ENCODE measurements at places on chromosomes 6 and 20. TPM values are rescaled to one million over a fixed set of nuclear protein-coding genes. Genes with fewer than 3 reads are reported as not detected.

DNA sequence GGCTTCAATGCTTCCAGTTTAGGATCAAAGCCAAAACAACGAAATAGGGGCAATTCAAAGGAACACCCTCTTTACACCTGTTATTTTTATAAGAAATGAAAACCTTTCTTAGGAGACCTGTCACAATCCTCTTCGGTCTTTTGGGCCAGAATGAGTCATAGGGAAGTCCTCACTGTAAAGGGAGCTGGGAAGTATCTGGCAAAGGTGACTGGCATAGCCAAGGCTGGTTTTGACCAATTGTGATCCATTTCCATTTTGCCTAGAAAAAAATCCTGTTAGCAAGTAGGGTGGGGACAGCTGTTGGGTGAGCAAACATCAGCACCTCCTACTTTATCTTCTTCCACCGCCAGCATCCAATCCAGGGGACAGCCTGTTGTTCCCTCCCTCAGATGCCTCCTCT is 343.2 kb upstream of the SULF2 start:
- DNase-seq, result no peak

DNA sequence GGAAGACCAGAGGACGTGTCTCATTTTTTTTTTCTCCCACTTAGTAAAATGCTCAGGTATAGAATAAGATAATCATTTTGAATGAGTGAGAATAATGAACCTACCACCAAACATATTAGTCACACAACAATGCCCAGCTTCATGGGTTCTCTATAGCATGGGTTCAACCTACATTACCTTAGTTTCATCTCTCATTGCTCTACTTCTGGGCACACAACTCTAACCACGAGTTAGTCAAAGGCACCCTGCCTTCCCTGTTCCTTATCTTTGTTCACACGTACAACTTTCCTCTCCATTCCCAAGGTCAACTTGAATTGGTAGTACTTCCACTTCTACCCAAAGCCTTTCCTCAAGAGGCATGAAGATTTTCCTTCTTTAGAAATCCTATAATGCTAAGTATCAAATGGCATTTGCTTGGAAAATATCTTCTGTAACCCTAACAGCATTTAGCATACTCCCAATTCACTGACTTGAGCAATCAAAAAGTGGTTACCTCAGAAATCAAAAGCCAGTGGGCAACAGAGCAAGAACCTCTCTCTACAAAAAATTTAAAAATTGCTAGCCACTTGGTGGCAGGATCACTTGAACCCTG is 20.9 kb downstream of the DEK start:
- no peak for DNase-seq

DNA sequence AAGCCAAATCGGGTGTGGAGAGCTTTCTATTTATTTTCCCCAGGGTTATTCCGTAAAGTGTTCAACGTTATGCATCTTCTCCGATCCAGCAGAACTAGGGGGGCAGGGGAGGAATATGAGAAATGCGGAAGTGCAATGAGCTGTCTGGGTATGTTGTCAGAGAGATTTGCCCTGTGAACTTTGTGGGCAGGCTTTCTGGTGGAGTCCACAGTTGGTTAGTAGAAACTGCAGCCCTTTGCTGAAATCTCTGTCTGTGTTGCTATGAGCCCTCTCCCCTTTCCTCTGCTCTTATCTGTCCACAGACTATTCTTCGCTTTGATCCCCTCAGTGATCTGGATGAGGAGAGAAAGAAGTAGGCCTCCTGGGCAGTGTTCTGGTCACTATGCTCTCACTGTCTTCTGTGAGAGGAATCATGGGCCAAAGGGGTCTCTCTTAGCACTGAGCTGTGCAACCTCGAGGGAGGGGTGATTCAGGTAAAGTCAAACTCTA is 158.9 kb upstream of the FUT9 start:
- no peak for DNase-seq

- no peak for DNase-seq
Observed at GRCh38 chr6:37033255-37033654, 27.8 kb downstream of the FGD2 start.

GRCh38 chr20:25739615-25740320 is 43.1 kb upstream of the ZNF337 start:
- no peak for DNase-seq

- no peak for DNase-seq
Observed at GRCh38 chr20:42093041-42093440, 474.9 kb upstream of the CHD6 start.

DNA sequence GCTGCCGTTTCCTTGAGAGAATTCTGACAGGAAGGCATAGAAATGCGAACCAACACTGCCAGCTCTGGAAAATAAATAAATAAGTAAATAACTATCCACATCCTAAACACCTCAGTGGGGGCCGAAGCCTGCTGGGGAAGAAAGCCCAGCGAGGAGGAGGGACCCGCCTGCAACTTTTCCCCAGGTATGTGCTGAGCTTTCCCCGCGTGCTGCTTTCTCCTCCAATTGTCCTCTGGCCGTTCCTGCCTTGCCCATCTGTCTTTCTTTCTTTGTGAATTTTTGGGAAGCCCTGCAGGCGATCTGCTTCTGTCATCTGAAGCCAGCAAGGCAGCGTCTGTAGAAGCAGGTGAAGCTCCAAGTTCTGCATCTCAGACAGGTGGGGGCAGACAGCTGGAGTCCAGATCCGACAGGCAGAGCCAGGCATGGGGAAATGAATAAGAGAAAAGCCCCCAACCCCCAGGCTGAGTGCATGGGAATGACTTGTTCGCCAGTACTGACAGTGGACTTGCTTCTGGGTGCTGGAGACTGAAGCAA is 49.2 kb upstream of the IL17A start:
- DNase-seq, result no peak

- peak; percentile 87 for DNase-seq
Observed at GRCh38 chr20:35171753-35172433, at the start of gene PROCR. Gene PROCR, plus strand, starts transcription at chr20:35172072. Its CDS starts 83 bp downstream, at chr20:35172155.

DNA sequence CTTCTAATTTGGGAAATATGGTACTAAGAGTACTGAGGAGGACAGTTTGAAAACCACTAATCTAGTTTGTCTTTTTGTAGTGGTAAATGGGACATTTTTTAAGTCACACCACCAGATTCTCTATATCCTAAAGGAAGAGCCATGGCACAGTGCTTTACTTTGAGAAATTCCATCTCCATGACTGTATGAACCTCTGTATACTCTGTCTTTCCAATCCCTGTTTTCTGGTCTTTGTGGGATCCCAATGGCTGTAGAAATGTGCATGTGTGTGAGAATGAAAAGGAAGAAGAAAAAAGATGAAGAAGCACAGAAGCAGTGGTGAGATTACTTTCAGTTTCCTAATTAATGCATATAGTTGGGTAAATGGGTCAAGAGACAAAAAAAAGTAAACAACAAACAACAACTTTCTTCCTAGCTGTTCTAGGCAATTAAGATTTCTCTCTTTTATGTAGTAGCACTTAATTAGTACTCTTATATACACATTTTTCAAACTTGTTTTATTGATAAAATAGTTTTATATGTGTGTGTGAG is 141.2 kb upstream of the HCRTR2 start:
- no peak for DNase-seq

DNA sequence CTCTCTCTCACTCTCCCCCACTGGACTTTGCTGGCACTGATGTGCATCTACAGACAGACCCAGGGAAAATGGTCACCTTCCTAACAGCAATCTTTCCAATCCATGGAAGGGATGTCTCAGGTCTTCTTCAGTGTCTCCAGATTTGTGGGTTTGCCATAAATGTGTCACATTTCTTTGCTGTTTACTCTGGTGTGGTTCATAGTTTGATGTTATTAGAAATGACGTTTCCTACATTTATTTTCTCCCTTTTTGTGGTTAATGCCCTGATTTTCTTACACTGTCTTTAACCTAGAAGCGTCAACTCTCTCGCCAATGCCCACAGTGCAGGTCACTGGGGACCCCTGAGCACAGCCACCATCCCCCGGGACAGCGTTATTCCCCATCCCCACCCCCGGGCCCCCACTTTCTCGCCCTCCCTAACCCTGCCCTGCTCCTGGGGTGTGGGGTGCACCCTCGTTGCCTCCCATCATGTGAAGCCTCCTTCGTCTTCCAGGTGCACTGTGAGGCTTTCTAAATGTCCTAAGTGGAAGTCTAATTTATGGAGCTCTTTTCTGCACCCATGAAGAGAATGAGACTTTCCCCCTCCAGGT is 86.5 kb downstream of the YTHDF1 start:
- no peak for DNase-seq

The C6orf141 gene
- total RNA-seq, result 15.0 TPM

The GLP1R gene
- total RNA-seq, result not detected

The ADGB gene
- total RNA-seq, result 2.2 TPM

The STX11 gene
- total RNA-seq, result 1.8 TPM

The EDN3 gene
- total RNA-seq, result 92.4 TPM

The ID1 gene
- total RNA-seq, result 910 TPM

The FAM209A gene
- not detected for total RNA-seq

The KDM1B gene
- 18.9 TPM for total RNA-seq

The VIP gene
- 16.7 TPM for total RNA-seq

Measured in transverse colon (tissue), 4 donors.